ENCODE measurements at places on chromosomes 7 and 10.

DNA sequence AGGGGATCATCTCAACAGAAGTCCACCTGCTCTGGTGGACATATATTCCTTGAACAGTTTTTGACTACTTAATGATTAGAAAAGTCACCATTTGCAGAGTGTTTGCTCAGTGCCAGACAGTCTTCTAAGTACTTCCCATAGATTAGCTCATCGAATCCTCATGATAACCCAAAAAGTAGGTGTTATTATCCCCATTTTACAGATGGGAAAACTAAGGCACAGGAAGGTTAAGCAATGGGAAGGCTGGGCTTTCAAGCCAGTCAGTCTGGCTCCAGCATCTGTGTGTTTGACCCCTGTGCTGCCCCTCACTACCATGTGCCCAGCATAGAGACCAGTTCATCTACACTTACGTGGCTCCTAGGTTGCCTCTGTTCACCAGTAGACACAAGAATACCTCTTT is 15.9 kb downstream of the CDHR3 start:
- DNase-seq, result no peak

DNA sequence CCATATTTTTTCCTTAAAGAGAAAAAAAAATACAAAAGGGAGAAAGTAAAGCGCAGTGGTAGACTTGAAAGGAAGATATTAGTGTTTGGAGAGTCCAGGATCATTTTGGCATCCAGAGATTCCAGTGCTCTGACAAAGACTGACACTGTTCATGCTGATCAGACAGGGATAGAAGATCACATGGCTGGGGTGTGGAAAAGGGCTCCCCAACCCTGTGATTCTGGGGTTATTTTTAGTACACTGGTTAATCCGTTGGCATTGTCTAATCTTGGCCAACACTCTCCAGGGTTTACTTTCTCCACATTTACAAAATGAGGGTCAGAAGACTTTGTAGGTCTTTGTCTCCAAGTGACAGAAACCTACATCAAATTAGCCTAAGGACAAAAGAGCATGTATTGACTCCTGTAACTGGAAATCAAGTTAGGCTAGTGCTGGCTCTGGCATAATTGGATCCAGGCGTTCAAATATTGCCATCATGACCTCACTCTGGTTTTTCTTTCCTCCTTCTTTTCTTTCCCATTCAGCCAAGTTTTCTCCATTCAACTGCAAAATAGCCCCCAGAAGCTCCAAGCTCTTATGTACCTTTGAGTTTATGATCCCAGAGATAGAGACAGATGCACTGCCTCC is 181.6 kb downstream of the PHTF2 start:
- no peak for DNase-seq

DNA sequence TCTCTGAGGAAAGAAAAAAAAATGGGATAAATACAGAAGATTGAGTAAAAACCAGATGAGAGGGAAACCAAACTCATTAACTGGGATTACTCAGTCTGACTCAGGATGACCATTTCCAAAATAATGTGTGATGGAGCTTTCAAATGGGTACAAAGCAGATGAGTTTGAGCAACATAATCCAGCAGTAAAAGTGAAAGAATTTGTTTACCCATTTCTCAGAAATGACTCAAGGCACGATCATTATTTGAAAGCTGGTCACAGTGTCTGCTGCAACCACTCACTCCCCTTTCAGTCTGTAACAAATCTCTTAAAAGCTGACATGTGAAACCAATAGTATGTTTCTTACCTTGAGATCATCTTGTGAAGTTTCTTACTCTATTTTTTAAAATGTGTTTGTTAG is 104.7 kb upstream of the KLF14 start:
- no peak for DNase-seq

GRCh38 chr10:122849900-122850605 is 4.4 kb upstream of the CUZD1 start:
- DNase-seq, result no peak

DNA sequence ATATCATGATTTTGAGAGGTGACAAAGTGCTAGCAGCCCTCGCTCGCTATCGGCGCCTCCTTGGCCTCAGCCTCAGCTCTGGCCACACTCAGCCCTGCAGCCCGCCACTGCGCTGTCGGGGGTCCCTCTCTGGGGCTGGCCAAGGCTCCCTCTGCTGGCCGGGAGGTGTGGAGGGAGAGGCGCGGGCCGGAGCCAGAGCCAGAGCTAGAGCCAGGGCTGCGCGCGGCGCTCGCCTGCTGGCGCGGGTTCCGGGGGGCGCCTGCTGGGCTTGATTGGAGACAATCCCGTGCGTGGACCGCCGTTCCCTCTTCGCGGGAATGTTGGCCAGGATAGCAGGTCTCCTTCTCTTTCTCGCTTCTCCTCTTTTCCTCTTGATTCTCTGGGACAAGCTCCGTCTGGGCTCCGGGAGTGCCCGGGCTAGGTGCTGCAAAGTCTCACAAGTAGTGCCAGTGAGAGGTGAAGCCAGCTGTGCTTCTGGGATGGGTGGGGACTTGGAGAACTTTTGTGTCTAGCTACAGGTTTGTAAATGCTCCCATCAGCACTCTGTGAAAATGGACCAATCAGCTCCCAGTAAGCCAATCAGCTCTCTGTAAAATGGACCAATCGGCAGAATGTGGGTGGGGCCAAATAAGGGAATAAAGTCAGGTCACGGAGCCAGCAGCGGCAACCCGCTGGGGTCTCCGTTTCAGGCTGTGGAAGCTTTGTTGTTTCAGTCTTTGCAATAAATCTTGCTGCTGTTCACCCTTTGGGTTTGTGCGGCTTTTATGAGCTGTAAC is 43.4 kb upstream of the ELMO1 start:
- no peak for DNase-seq

- no peak for DNase-seq
Measured at GRCh38 chr7:139696552-139696951, 81.2 kb downstream of the HIPK2 start.

- no peak for DNase-seq
Measured at GRCh38 chr7:21352540-21353387, 75.1 kb upstream of the SP4 start.

- DNase-seq, result no peak
Measured at GRCh38 chr7:130639388-130639787, 29.2 kb downstream of the COPG2 start.

GRCh38 chr7:55550010-55550663 is 22.2 kb downstream of the VOPP1 start:
- no peak for DNase-seq

DNA sequence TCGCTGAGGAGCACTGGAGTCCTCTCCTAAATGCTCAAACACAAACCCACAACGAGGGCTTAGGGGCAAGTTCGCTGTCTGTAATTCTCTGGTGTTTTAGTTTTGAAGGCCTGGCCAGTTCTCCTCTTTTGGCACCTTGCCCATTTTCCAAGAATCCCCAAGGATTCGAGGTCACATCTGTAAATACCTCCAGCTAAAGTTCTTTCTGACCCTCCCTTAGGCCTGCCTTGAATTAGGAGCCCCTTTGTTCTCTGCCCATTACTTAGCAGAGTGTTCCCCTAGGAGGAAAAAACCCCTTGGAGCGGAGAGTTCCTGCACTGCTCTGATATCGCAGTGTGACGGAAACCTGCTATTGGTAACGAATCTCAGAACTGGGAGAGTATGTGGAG is 743 bp upstream of the PYROXD2 start:
- no peak for DNase-seq

DNA sequence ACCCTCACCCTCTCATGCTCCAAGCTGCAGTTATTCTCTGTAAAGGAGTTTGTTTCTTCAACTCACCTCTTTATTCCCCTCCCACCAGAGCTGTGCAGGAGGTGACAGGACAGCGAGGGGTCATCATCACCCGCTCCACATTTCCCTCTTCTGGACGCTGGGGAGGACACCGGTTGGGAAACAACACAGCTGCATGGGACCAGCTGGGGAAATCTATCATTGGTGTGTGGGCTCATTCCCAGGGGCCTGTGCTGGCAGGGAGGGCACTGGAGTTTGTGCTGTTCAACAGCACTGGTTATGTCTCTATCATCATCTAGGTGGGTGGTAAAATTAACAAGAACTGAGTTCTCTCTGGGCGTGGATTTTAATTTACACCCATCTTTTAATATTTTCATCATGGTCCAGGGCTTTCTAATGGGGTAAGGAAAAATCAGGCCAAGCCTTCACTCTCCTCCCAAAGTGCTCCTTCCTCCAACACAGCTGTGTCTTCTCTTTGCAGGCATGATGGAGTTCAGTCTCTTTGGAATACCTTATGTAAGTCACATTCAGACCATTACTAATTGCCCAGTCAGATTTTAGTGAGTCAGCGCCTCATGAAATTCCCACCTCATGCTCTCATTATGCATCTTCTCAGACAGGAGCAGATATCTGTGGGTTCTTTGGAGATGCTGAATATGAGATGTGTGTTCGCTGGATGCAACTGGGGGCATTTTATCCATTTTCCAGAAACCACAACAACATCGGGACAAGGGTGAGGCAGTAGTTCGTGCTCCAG is 61.6 kb downstream of the PRSS58 start:
- DNase-seq, result no peak

DNA sequence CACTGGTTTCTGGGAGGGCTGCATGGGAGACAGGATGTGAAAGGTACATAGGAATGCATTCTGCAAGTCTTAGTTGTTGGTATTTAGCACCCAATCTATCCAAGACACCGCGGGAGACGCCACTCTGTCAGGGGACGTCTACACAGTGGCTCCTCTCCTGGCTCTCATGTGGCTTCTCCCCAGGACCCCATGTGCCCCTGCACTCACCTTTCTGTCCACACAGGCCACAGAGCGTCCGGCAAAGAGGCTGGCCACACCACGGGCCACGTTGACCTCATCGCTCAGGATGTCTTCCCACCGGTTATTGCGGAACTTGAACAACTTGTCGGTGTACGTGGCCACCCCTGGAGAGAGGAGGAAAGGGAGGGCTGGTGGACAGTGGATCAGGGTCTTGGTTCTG is 73.4 kb downstream of the GOLGA7B start:
- DNase-seq, result no peak

DNA sequence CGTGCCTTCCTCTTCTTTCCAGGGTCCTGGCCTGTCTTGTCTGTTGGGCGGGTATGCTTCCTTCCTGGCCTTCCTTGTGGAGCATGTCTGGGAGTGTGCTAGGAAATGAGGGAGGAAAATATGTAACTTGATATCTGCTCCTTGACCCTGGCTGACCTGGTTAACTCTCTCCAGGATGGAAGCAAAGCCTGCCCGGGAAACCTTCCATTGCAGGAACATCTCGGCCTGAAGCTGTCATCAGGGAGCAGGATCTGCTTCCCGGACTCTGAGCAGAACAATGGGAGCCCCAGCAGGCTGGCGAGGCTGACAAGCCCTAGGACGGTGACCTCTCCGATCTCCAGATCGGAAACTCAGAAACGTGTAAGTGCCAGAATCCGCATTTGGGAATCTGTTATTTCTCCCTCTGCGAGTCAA is 340.3 kb downstream of the FRMD4A start:
- DNase-seq, result no peak

- no peak for DNase-seq
Measured at GRCh38 chr7:2445047-2445446, 31.2 kb downstream of the GRIFIN start.

DNA sequence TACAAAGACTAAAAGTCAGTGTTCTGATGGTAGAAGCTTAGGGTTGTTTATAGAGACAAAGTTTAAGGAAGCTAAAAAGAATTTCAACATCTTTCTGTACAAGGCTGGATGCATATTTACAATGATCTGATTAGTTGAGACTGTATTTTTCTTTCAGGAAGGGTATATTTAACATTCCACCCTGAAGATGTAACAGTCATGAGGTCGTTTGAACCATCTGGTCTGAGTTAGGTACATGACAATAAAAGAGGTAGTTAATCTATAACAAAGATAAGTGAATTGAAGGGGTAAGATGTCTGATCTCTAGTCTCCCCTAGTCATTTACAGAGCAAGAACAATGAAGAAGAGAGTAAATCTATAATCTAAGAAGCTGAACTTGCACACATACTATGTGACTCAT is 821.2 kb downstream of the CNTNAP2 start:
- DNase-seq, result no peak

GRCh38 chr7:123690550-123690949 is 34.9 kb downstream of the LMOD2 start:
- DNase-seq, result no peak

- DNase-seq, result no peak
Measured at GRCh38 chr7:55624813-55625212, 52.5 kb upstream of the VOPP1 start.

DNA sequence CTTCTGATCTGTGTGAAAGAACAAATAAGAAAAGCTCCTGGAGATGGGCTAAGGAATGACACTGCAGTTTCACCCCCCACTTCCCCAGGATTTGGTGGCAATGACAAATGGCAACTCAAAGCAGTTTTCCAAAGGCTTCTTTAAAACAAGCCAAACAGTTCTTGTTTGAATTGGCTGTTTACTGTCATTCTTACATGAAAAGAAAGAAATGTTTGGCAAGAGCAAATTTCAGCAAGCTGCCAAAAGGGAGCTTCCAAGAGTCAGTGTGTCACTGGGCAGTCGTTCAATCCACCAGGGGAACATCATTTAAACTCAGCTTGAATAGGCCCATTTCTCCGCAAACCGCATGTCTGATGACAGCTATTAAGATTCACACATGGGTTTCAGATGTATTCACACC is 119.0 kb upstream of the RHOBTB1 start:
- DNase-seq, result no peak

GRCh38 chr7:69213878-69214277 is 384.4 kb upstream of the AUTS2 start:
- no peak for DNase-seq

GRCh38 chr7:65463184-65463583 is 89.5 kb downstream of the ZNF92 start:
- DNase-seq, result no peak

GRCh38 chr10:12594448-12594944 is 245.1 kb downstream of the CAMK1D start:
- DNase-seq, result no peak

Data from NT2/D1 (cell line).